ENCODE measurements at places on chromosomes 2 and 18.
A peak's percentile ranks its signal among the peaks of the same experiment; 100 is the strongest.

- no peak for DNase-seq
These were observed 295.0 kb upstream of the GULP1 start for GRCh38 chr2:187996630-187997029.

- DNase-seq, result peak; percentile 39
These were observed 117.7 kb downstream of the B3GNT2 start for GRCh38 chr2:62313449-62314227.

GRCh38 chr2:102498414-102498813 is 25.4 kb downstream of the SLC9A4 start:
- DNase-seq, result no peak

DNA sequence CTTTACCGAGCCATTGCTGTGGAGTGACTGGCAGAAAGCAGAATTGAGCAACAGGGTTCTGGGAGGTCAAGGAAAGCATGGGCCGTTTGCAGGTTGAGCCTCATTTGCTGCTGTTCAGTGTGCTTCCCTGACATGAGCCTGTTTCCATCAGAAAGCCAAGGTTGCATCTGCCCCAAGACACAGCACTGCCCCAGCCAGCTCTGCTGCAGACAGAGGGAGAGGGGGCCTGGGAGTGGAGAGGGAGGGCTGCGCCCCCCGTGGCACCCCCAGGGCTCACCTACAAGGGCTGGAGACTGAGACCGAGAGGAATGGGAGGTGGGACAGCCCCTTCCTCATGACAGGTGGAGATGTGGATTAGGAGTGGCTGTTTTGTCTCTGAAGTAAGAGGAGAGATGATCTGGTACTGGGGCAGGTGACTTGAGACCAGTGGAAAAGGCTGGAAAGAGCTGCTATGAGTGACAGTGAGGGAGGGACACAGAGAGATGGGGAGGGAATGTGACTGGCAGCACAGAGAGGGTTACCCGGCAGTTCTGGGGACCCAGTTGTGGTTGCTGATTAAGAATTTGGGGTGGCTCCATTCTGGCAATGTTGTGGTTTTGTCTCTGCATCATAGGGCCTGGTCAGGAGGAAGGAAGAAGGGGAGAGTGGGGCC is 218.0 kb downstream of the DYSF start:
- DNase-seq, result no peak

DNA sequence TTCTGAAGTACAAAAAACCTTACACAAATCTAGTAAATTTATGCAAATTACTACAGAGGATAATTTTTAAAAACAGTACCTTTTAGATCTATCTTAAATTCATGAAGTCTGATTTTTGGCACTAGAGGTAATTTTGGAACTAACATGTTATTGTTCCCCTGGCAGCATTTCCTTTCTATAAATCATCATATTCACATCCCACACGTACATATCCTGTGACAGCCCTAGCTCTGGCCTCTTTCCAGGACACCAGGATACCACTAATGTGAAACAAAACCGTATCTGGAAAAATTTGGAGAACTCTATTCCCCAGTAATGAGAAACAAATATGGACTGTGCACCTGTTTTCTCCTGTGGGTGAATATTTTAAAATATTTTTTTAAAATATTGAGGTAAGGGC is 14.0 kb upstream of the BIRC6 start:
- DNase-seq, result no peak

DNA sequence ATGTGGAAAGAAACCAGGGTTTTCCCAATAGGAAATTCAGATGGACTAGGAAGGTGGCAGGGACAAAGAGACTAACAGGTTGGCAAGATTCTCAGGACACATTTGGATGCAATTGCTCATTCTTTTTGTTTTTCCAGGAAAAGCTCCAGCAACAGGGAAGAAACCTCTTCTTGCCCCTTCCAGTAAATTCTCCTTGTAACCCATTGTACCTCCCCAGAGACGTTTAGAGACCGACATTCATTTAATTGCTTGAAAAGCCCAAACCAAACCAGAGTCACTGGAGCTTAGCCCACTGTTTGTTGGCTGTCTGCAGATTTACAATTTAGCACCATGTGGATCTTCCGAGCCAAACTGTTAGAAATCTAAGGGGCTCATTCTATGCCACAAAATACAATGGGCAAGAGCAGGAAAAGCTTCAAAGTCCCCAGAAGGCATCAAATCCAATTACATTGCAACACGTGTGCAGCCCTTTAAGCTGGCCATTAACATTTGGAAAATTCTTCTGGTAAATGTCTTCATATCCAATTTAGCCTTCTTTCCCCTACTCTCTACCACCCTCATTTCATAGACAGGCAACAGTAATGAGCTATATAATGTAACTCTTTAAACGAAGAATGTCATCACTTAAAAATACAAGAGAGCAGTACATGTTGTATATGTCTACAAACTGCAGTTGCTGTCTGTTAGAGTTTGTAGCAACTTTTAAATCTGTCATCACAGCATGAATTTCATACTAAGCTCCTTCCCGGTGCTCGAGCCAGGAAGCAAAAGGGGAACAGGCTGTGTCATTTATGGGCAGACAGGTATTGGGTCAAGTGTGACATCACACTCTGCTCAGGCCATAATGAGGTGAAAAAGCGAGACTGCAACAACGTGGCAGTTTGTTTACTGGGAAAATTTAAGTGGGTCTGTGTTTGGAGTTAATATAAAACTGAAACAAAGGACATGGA is 235.6 kb upstream of the HNRNPA3 start:
- no peak for DNase-seq

GRCh38 chr18:75287006-75287405 is 76.4 kb downstream of the TSHZ1 start:
- DNase-seq, result no peak

- no peak for DNase-seq
These were observed 63.8 kb upstream of the ZC3H15 start for GRCh38 chr2:186422226-186422625.

DNA sequence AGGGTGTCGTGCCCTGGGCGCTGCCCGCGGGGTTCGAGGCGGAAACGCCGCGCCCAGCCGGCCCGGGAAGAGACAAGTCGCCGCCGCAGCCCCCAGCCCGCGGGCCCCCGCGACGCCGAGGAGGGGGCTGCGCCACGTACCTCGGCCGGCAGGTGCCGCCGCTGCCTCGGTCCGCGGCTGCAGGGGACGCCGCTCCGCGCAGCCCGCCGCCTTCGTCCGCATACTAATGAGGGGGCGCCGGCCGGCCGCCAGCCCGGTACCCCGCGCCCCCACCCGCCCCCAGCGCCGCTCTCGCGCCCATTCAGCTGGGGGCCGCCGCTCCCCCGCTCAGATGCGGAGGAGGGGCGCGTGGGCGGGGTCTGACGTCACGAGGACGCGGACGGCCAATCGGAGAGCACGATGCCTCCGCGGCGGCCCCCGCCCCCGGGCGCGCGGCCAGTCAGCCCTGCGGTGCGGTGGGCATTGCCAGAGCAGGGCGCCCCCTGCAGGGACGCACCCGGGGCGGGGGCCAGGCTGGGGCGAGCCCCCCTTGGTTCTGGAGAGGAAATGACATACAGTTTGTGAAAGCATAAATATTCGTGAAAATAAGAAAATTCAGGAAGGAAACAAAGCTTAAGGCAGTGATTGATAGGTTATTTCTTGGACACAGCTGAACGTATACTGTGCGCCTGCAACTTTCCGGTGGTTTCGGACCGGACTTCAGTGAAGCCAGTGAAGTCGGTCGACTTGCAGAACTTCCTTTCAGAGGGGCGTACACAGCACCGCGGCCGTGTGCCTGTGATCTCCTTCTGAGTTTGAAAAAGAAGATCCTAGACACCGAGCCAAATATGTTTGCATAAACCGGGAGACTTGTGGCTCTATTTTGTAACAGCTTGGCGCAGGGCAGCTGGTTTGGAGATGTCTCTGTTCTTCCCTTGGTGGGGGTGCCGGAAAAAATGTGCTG is at the start of gene ST3GAL5:
ST3GAL5 (minus strand) TSS at position 307 of the 943 bp plus-strand sequence; CDS start at position 222, 85 bp downstream.
- peak; percentile 93 for DNase-seq
